ENCODE measurements at places on chromosomes 5 and 9. TPM values are rescaled to one million over a fixed set of nuclear protein-coding genes. Genes with fewer than 3 reads are reported as not detected.

The GFI1B gene
- total RNA-seq, result 0.26 TPM

The ZDHHC11B gene
- 1.4 TPM for total RNA-seq

GRCh38 chr9:123422635-123423310, 66.8 kb downstream of the CRB2 start:
- no peak for DNase-seq

The DAB2IP gene
- 16.8 TPM for total RNA-seq

DNA sequence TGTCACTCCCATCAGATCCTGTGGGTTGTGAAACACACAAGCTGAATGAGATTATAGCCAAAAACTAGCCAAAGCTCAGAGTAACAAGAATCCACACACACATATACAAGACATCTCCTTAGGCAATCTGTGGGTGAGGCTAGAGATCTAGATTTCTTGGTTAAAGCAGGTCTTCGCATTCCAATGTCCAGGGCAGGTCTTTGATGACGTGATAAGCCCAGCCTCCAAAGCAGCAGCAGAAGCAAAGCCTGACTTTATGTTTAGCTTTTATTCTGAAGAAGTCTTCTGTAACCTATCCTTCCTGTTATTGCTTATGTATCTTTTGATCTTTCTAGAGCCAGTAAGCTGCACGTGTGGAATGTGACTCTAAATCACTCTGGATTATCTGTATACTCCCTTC, 199.1 kb upstream of the SLC30A5 start:
- no peak for DNase-seq

GRCh38 chr9:100515578-100516494, 42.9 kb downstream of the TMEFF1 start:
- DNase-seq, result no peak

The PLK2 gene
- 212 TPM for total RNA-seq

DNA sequence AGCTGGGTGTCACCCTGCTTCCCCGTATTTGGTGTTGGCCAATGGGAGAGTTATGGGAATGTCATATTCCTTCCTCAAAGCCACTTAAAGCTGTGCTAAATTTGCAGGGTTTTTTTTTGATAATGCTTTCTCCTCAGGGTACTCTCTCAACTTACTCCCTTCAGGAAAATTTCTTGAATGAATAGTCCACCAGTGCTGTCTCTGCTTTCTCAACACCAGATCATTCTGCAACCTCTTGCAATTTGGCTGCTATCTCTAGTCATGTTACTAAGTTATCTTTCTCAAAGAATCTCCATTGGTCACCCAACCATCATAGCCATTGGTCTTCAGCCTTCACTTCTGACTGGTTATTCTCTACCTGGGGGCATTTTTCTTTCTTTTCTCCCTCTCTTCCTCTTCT, 13.4 kb upstream of the TNFAIP8 start:
- no peak for DNase-seq

GRCh38 chr5:3197304-3198073, 398.1 kb upstream of the IRX1 start:
- no peak for DNase-seq

GRCh38 chr9:29793970-29794369, 2220.7 kb upstream of the C9orf72 start:
- no peak for DNase-seq

GRCh38 chr5:133882846-133883245, 85.6 kb downstream of the C5orf15 start:
- DNase-seq, result no peak

DNA sequence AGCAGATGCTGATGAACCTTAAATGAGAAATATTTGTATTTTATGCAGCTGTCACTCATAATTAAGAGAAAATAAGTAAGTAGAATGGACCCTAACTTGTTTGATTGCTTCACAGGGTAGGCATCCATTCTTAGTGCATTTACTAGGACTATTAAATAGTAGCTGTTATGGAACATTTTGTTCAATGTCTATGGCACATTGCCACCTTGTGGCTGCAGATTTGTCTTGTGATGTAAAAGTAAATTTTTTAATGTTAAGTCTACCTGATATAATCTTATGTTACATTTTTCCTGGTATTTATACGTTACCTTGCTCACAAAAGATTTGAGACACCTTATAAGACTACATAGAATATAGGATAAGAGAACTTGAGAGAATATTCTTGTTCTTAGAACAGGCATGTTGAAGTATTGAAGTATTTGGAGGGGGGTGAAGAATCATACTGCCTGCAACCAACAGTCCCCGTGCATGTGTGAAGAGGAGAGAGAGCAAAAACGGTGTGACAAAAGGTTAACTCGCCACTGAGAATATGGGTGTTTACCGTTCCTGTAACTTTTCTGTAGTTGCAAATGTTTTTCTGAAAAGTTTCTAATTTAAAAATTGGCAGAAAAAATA, 161.1 kb downstream of the MAST4 start:
- peak; percentile 55 for DNase-seq

DNA sequence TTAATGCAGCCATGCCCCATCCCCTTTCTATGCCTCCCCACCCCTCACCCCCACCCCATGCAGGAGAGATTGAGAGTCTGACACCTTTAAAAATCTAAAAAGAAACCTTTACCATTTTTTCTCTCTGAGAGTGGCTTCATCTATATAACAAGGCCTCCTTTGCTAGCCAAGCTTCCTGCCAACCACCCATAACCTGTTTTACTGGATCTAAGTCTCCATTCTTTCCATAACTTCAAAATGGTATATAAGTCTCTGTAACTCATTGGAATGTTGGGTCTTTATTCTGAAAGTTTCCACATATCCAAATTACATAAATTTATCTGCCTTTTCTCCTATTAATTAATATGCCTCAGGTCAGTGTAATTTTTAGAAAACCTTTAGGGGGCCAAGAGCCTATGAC, 1174.0 kb downstream of the MAT2B start:
- no peak for DNase-seq

- no peak for DNase-seq
Measured at GRCh38 chr5:34916518-34916917, 1.0 kb downstream of the BRIX1 start.

The TMEM174 gene
- total RNA-seq, result not detected

DNA sequence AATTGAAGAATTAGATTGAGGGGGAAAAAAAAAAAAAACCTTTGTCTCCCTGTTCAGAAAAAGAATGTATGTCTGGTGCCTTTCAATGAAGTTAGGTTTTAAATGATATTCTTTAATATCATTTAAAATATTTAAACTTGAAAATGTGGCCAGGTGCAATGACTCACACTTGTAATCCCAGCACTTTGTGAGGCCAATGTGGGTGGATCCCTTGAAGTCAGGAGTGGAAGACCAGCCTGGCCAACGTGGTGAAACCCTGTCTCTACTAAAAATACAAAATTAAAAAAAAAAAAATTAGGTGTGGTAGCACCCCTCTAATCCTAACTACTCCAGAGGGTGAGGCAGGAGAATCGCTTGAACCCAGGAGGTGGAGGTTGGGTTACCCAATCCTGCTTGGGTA, 111.1 kb upstream of the RASA1 start:
- no peak for DNase-seq

- DNase-seq, result no peak
Measured at GRCh38 chr9:114282926-114283325, 40.0 kb upstream of the ORM1 start.

DNA sequence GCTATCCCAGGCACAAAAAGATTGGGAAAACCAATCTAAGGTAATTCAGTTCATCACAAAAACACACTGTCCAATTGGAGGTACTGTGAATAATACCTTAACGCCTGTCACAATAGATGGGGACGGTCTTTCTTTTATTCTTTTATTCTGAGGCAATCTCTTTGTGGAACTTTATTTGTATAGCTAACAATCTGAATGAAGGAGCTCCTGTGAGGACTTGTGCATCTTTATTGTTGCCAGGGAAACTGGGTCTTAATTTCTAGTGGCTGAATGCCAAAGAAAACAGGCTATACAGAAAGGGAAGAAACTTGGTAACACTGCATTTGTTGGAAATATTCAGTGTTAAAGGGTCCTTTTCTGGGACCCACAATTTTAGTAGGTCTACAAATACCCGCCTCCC, 546.9 kb upstream of the C9orf72 start:
- DNase-seq, result peak; percentile 53

The FGD3 gene
- 7.4 TPM for total RNA-seq

DNA sequence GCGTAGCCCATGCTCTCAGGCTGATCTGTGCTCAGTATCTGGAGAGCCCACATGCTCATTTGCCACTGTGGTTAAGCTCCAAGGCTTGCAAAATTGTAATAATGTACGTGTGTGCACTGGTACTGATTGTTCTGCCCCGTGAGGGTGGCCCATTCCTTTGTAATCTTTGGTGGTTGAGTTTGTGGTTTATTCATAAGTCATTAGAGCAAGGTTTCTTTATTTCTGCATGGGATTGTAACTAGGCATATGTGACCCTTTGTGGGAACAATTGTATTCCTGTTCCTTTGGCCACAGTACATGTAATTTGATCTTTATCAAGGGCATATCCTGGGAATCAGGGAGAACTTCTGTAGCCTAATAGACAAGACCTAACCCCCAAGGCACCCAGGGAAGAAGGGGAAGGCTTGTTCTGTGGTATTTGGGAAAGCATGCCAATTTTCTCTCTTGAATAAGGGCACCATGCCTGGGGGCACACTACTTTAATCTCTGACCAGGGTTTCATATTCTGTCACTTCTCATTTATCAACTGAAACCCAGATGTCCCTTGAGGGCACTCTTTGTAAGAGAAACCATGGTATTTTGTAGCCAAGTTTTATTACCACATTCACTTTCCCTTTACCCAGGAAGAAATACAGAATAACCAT, 74.6 kb downstream of the NPR3 start:
- no peak for DNase-seq

GRCh38 chr5:67187006-67187715, 9.4 kb downstream of the CD180 start:
- no peak for DNase-seq

GRCh38 chr9:78297672-78297961, 692 bp downstream of the PSAT1 start:
- DNase-seq, result no peak

The GARIN3 gene
- not detected for total RNA-seq

- no peak for DNase-seq
Measured at GRCh38 chr9:100308965-100309564, 43.7 kb downstream of the TEX10 start.

GRCh38 chr9:123686829-123687192, 243.1 kb downstream of the DENND1A start:
- DNase-seq, result no peak

DNA sequence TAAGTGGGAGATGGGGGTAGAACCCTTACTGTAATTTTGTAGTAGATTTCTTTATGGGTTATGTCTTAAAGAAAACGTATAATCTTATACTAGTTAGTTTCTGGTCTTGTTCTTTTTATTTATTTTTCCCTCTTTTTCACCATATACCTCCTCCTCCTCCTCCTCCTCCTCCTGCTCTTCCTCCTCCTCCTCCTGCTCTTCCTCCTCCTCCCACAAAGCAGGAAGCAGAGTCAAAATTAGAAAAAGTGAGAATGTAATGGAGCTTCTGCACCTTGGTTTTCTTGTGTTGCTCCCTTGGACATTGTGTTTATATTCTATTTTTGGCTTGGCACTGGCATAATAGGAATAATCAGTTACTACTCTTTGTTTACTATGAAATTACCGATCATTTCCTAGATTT, 4.5 kb downstream of the MACIR start:
- no peak for DNase-seq

The STK32A gene
- total RNA-seq, result 7.8 TPM

The CDC37L1 gene
- 23.6 TPM for total RNA-seq

- DNase-seq, result no peak
Measured at GRCh38 chr5:22432905-22433304, 420.2 kb downstream of the CDH12 start.

DNA sequence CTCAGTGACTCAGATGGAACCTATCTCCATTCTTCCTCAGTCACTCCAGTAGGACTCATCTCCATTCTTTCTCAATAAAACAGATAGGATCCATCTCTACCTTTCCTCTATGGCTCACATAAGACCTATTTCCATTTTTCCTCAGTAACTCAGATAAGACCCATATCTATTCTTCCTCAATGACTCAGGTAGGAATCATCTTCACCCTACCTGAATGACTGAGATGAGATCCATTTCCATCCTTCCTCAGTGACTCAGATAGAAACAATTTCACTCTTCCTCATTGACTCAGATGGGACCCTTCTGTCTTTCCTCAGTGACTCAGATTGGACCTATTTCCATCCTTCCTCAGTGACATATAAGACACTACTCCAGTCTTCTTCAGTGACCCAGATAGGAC, 165.1 kb downstream of the FBXO4 start:
- DNase-seq, result no peak

The SPINK6 gene
- not detected for total RNA-seq

The MOB3B gene
- total RNA-seq, result 8.0 TPM

DNA sequence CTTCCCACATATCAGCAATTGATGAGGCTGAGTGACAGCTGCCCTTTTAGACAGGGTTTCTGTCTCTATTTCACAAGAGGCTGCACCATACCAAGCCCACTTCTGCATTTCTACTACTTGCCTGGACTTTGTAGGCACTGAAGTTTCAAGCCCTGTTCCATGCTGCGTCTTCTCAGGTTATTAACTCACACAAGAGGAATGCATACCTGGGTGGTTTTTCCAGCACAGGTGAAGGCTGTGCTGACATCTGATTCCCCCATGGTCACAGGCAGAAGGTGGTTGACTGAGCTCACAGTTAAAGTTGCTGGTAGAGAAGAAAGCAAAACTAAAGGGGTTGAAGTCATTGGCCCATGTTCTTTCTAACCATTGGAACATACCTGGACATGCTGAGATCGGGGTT, 86.6 kb downstream of the MAMDC2 start:
- no peak for DNase-seq

DNA sequence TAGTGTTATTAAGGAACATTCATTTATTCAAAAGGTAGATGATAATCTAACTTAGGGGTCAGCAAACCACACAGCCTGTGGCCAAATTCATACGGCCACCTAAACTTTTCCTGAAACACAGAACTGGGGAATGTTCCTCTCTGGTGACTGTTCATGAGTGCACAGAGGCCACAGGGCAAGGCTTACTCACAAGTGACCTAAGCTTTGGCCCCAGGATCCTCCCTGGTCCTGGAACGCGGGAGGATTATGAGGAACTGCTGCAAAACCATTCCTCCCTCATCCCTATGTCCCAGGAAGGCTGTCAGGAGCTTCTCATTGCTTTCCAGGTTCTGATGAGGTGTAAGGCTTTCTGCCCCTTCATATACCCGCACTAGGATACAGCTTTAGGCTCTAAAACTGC, 397.6 kb downstream of the SEMA5A start:
- DNase-seq, result no peak

The HINT1 gene
- 111 TPM for total RNA-seq

The EFNA5 gene
- total RNA-seq, result 18.9 TPM

DNA sequence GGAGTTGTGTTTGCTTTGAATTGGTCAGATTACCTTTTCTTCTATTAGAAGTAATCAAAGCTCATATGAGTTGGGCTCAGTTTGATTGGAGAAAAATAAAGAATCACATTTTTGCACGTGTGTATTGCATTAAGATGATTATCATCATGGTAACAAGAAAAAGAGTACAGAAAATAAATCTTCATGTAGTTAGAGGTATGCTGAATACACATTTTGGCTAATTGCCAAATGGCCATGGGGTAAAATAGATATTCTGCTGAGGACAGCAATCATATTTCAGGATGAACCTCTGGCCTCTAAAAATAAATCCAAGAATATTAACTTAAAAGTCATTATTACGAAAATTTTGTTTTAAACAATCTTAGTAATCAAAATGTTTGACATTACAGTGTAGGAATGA, 38.9 kb upstream of the GNAQ start:
- no peak for DNase-seq

- no peak for DNase-seq
Measured at GRCh38 chr9:2269778-2270177, 254.6 kb downstream of the SMARCA2 start.

The GCNT4 gene
- 16.7 TPM for total RNA-seq

The FAM221B gene
- 0.21 TPM for total RNA-seq

- DNase-seq, result no peak
Measured at GRCh38 chr5:137603891-137604290, 104.8 kb upstream of the SPOCK1 start.

All from urinary bladder (tissue), 4 donors.